Fibroblast of mammary gland (primary cell): ENCODE measurements at places on chromosomes 1 and 21.

DNA sequence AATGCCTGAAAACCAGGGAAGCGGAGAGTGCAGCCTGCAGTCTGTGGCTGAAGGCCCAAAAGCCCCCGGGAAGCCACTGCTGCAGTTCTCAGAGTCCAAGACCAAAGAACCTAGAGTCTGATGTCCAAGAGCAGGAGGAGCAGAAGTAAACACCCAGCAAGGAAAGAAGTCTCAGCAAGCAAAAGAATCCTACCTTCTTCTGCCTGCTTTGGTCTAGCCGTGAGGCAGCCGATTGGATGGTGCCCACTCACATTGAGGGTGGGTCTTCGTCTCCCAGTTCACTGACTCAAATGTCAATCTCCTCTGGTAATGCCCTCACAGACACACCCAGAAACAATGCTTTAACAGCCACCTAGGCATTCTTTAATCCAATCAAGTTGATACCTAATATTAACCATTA is 217.5 kb downstream of the PLA2G4A start:
- DNase-seq: no peak

GRCh38 chr1:196438329-196438728 is 169.9 kb downstream of the KCNT2 start:
- DNase-seq: no peak

DNA sequence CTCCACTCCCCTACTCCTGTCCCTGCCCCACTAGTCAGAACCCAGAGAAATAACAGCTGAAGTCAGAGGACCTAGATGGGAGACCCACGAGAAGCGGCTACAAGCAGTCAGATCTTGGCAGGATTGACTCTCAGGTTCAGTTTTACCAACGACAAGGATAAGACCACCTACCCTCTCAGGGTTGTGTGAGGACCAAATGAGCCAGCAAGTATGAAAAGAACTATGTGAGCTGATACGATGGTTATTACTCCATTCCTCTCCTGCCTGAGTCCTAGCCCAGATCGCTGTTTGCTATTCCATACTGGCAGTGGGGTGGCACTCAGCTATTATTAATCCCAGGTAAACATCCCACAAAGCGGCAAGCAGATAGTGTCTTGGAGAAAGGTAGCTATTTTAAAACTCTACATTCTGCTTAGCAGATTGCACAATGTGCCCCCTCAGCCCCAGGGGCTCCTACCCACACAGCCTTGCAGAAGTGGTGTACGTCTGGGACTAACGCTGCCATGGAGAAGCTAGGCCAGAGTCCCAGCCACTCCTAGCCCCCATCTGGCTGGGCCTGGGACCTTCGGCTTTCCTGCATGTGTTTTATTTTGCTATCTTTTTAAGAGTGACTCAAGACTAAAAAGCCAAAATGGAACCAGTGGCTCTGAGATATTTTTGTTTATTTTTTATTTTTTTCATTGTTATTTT is 58.9 kb downstream of the CD46 start:
- DNase-seq: no peak

DNA sequence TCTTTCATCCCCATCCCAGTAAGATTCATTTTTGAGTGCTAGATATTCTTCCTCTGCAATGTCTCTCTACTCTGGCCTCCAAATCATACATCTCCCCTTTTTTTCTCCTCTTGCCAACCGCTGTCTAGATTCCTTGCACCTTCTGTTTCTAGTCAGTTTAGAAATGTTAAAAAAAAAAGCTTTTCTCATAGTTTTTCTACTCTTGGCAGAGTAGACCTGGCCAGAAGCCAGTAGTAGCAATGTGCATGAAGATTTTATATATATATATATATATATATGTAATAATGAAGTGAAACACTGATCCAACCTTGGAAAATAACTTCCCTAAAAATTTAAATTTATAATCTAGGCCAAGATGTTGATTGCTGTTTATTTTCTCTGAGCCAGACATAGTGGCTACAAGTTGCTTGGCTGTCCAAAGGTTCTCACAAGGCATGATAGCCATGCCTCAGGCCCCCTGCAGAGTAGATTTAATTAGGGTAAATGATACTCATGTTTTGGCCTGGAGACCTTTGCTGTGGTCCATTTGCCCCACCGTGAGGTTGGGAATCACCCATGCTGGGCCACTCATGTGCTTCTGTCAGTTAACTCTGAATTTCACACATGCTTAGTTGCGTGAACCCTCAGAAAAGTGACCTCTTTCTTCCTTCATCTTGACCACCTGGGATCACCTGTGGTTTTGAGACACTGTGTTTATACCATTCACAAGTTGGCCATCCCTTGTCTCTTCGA is 103.4 kb upstream of the KCNE2 start:
- no peak for DNase-seq

GRCh38 chr1:172401477-172401876 is 19.0 kb upstream of the C1orf105 start:
- DNase-seq: no peak

GRCh38 chr1:226948996-226949395 is 8.9 kb downstream of the COQ8A start:
- no peak for DNase-seq

- DNase-seq: no peak
Observed at GRCh38 chr1:47682198-47682597, 244.4 kb downstream of the FOXD2 start.

GRCh38 chr1:230910755-230911117 is 42.4 kb upstream of the C1orf198 start:
- no peak for DNase-seq

DNA sequence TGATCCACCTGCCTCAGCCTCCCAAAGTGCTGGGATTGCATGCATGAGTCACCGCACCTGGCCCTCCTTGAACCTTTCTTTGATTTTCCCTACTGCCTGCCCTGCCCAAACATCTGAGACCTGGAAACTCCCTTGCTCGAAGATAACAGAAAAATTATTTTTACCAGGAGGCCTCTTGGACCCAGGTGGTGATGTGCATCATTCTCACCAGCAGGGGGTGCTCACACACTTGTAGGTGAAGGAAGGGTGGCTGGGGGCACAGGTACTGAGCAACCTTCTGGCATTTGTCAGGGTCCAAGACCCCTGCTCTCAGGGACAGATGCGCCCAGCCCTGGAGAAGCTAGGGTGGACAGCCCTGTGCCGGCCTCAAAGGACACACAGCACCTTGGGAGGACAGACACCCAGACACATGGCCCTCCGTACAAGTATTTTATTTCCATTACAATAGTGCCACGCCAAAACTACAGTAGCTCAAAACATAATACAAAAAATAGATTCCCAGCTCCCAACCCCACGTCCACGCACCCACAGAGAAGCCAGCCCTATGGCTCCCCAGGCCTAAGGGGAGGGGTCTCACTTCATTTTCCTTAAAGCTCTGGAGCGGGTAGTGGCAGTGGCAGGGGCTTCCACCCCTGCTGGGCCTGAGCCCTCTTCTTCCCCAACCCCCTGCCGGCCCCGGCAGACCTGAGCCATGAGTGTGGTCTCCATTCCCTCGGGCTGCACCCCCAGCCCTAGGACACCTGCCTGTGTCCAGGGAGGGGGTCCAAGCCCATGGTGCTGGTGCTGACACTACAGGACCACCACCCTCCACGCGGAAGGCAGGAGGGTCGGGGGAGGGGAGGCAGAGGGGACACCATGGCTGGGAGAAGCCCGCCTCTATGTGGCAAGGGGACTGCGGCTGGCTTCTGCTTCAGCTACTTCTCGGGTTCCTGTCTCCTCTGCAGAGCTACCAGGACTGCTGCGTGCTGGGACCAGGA is 40.4 kb upstream of the EIF4G3 start:
- DNase-seq: peak; percentile 49

DNA sequence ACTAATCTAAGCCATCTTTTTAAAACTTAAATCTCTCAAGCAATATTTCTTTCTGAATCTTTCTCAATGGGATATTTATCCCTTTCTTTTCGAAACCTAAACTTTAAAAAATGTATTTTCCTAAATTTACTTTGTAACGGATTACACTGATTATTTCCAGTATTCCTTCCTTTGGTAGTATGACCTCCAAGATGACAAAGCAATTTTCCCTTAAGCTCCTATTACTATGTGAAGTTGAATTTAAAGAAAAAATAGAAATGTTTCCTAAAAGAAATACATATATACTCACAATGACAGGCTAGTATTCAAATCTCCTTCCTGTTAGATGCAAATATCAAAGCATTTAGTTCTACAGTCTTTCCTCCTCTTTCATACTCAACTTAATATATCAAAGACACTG is 15.8 kb downstream of the SCAF4 start:
- DNase-seq: no peak

GRCh38 chr1:235940285-235940684 is 73.6 kb upstream of the LYST start:
- DNase-seq: no peak

DNA sequence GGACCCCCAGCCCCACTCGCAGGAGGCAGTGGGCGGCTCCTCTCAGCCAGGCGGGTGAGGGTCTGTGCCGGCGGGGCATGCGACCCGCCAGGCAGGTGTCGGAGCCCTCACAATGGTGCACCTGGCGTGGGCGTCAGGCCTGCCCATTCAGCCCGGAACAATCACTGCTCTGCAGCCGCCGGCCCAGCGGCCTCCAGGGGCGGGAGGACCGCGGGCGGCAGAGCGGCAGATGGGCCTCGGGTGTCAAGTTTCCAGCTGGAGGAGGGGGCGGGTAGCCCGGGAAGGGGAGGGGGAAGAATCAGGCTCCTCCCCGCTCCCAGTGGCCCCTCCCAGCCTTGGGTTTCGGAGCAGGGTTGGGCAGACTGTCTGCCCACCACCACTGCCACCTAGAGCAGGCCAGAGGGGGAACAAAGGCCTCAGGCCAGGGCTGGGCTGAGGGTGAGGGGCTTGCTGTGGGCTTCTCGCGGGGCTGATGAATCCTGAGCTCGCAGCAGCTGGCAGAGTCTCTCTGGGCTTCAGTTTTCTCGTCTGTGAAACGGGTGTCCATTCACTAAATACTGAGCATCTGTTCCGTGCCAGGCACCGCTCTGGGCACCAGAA is 39.5 kb upstream of the CASZ1 start:
- peak; percentile 14 for DNase-seq

DNA sequence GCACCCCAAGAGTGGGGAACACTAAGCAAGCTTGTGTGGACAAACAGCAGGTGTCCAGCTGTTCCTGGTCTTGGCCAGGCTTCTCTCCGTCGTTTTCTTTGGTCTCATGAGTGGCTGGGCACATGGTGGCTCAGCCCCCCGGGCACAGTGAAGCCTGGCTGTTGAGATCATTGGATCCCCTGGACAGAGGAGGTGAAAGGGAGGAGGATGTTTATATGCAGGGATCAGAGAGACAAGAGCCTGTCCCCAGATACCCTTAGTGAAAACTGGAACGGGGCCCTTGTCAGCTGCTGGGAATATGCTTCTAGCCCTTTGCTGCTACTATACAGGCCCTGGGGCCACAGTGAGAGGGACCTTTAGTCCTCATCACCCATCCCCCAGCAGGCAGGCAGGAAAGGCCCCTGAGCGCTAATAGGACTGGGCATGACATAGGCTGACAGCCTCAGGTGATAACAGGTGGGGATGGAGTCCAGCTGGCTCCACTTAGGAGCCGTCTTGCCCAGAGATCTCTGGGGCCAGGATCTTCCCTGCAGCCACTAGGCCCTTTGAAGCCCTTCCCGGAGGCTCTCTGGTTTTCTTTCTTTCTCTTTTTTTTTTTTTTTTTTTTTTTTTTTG is 16.4 kb downstream of the EPHA8 start:
- DNase-seq: no peak

DNA sequence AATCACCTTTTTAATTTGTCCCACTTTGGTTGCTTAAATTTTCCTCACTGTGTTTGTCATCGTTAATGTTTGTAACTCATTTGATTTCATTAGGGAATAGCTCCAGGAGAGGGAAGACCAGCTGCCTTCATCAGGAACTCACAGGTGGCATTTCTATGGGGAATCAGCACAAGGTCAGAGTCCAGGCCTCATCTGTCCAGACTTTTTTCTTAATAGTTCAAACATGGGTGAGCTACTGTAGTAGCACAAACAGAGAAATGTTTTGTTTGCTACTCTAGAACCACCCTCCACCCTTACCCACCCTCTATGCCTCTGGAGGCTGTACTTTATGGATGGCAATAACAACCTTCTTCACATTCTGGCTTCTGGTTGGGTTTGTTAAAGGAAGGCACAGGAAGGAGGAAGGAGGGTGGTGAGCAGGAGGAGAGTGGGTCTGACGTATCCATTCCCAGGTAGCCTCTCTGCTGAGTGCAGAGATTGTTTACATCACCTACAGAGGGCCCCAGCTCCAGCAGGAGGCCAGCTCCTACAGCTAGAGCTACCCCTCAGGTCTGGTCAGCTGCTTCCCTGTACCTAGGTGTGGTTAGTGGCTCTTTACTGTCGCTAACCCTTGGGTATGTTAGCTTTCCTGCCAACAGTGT is 8.1 kb upstream of the TEDDM1 start:
- DNase-seq: no peak

GRCh38 chr1:242432491-242433095 is 91.9 kb downstream of the PLD5 start:
- DNase-seq: no peak

- no peak for DNase-seq
Observed at GRCh38 chr1:162405800-162406199, 6.1 kb downstream of the SH2D1B start.

DNA sequence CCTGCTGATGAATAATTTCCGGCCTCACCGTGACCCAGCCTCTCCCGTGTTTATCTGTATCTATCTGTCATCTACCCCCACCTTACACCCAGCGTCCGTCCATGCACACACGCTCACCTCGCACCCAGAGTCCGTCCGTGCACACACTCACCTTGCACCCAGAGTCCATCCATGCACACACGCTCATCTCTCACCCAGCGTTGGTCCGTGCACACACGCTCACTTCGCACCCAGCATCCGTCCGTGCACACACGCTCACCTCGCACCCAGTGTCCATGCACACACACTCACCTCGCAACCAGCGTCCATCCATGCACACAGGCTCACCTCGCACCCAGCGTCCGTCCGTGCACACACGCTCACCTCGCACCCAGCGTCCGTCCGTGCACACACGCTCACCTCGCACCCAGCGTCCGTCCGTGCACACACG is 25.0 kb upstream of the COL18A1 start:
- DNase-seq: no peak

- DNase-seq: no peak
Observed at GRCh38 chr1:226631229-226632000, 82.9 kb downstream of the STUM start.

- no peak for DNase-seq
Observed at GRCh38 chr1:152367436-152367835, 7.6 kb upstream of the FLG2 start.

GRCh38 chr1:56200896-56201295 is 378.5 kb downstream of the PLPP3 start:
- DNase-seq: peak; percentile 66

DNA sequence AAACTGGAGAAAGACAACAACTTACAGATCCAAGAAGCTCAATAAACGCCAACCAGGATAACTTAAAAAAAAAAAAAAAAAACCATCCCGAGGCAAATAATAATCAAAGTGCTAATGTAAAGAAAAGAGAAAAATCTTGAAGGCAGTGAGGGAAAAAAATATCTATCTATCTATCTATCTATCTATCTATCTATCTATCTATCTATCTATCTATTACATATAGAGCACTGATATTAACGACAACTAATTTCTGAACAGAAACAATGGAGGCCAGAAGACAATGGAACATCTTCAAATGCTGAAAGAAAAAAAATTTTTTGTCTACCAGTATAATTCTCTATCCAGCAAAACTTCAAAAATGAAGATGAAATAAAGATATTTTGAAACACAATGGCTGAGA is 18.0 kb downstream of the PACC1 start:
- DNase-seq: peak; percentile 5
